ENCODE measurements at places on chromosomes 12 and 14. TPM values are rescaled to one million over a fixed set of nuclear protein-coding genes. Genes with fewer than 3 reads are reported as not detected.

DNA sequence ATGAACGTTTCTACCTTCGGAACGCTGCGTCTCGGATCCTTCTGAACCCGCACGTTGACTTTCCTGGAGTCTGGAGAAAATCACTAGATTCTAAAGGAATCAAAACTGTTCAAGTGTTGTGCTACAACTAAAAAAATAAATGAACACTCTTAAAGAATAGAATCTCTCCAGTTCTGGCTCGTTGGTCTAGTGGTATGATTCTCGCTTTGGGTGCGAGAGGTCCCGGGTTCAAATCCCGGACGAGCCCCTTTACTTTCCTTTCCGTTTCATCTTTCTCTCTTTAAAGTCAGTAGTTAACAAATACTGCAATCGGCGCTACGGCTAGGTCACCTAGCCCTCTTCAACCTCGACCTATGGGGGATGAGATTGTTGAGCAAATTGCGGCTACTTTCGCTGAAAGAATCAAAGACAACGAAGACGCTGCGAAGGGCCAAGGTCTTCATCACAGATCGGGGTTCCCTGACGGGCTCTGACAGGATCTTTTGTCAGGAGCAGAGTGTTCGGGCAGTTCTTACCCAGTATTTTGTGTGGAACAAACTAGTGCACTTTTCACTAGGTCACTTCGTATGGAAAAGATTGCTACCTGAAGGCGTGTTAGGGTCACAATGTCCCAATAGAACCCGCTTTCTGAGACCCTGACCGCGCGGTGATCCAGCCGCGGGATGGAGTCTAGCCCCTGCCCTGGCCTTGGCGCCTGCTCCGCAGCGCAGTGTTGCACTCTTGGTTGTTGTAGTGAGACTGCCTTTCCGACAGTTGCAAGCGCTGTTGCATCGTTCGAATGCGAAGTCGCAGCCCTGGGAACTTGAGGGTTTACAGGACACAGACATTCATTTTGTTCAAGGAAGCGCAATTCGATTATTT, 8.4 kb downstream of the OR6S1 start:
- DNase-seq, result peak; percentile 43

DNA sequence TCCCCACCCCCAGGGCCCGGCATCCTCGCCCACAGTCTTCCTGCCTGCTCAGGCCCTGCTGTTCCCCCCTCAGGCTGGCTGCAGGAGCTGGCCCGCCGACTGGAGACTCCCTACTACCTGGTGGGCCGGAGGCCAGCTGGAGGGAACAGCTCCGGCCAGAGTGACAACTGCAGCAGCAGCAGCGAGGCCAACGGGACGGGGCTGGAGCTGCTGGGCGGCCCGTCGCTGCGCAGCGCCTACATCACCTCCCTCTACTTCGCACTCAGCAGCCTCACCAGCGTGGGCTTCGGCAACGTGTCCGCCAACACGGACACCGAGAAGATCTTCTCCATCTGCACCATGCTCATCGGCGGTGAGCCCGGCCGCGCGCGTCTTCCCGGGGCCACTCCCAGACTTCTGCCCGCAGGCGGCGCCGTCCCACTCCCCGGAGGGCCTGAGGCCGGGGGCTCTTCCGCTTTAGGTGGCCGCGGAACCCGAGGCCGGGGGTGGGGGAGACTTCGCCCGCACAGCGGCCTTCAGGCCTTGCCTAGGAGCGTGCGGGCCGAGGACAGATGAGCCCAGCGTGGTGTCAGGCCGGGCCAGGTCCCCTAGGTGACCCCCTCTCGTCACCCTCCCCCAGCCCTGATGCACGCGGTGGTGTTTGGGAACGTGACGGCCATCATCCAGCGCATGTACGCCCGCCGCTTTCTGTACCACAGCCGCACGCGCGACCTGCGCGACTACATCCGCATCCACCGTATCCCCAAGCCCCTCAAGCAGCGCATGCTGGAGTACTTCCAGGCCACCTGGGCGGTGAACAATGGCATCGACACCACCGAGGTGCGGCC, 10.2 kb downstream of the KCNH3 start:
- peak; percentile 83 for DNase-seq

- DNase-seq, result no peak
Observed at GRCh38 chr12:45907955-45908354, 82.4 kb downstream of the SCAF11 start.

Gene FGF23
- not detected for total RNA-seq

- DNase-seq, result no peak
Observed at GRCh38 chr12:65477721-65478120, 199.2 kb downstream of the MSRB3 start.

Gene NINJ2
- total RNA-seq, result 3.6 TPM

Gene OR4E1
- total RNA-seq, result not detected

Gene FAM181A
- not detected for total RNA-seq

GRCh38 chr12:112676507-112676906, 115.0 kb upstream of the RPH3A start:
- DNase-seq, result no peak

GRCh38 chr12:105100207-105100985, 7.1 kb upstream of the WASHC4 start:
- no peak for DNase-seq

DNA sequence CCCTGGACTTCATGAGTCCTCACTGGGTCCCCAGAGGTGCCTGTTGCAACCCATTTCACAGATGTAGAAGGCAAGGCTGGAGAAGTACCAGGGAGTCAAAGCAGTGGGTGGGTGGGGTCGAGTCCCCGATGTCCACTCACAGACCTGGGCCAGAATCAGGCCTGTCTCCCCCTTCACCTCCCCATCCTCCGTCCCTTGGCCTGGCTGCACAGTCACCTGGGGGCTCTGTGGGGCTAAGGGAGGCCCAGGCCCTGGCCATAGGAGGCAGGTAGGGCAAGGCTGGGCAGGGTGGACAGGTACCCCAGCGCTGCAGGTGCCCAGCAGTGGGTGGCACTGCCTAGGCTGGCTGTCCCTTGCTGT, 29.5 kb downstream of the RTL1 start:
- no peak for DNase-seq

Gene COX8C
- total RNA-seq, result not detected

- DNase-seq, result peak; percentile 74
Observed at GRCh38 chr14:94485944-94486841, 10.2 kb upstream of the SERPINA9 start.

DNA sequence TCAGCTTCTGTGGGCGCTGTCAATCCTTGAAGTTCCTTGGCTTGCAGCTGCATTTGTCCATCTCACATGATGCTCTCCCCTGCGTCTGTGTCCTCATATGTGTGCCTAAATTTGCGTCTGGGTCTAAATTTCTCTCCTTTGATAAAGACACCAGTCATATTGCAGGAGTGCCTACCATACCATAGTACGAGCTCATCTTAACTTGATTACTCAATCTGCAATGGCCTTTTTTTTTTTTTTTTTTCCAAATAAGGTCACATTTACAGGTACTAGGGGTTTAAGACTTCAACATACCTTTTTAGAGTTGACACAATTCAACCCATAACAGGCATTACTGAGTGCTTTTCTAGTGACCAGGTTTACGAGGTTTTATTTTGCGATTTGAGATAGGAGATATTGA, 233.3 kb upstream of the TBX3 start:
- DNase-seq, result no peak

DNA sequence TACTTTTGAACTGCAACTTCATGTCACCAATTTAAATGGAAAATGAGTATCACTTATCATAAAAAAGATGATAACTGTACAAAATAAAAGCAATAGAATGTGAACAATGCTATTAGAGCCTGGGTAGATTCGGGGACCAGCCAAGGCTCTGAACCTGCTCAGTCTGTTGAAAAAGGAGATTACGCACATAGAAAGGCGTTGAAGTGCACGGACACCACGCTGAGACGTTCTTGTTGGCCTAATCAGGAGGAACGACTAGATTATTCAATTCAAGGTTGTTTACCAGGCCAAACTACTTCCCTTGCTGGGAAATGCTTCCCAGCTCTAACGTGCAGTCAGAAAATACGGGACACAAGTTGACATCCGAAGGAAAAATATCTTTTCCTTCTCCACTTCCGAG, 23.5 kb upstream of the BDKRB1 start:
- DNase-seq, result no peak

DNA sequence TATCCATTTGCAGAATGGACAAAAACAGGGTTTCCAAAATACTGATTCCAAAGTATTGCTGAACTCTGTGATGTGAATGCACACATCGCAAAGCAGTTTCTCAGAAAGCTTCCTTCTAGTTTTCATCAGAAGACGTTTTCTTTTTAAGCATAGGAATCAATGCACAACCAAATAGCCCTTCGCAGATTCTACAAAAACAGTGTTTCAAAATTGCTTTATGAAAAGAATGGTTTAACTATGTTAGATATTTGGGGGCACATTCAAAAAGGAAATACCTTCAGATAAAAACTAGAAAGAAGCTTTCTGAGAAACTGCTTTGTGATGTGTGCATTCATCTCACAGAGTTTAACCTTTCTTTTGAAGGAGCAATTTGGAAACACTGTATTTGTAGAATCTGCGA, 569.7 kb downstream of the ALG10 start:
- no peak for DNase-seq

GRCh38 chr12:108657130-108657745, 23.5 kb upstream of the SELPLG start:
- DNase-seq, result no peak

DNA sequence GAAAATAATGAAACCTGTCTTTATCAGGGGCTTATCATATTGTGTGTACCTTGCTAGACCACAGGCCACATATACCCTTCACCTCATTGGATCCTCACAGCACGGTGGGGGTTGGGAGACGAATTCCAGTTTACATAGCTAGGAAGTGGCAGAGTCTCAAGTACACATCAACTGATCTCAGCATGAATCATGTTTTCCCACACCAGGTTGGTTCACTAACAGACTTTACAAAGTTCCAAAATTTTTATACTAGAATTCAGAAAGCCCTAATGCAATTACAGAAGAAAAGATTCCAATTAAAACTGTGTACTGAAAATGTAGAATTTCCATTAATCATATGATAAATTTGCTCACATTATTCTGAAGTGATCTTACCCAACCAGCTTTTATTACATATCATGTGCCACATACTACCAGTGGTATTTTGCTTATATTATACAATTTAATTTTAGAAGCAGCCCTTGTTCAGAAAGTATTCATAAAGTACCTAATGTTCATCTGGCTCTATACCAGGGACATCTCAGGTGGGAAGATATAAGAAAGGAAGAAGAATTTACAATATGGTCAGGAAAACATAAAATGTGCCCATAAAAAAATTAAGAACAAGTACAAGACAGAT, 196.2 kb downstream of the ITPR2 start:
- DNase-seq, result no peak

- no peak for DNase-seq
Observed at GRCh38 chr12:1931642-1932041, 13.2 kb upstream of the CACNA2D4 start.

DNA sequence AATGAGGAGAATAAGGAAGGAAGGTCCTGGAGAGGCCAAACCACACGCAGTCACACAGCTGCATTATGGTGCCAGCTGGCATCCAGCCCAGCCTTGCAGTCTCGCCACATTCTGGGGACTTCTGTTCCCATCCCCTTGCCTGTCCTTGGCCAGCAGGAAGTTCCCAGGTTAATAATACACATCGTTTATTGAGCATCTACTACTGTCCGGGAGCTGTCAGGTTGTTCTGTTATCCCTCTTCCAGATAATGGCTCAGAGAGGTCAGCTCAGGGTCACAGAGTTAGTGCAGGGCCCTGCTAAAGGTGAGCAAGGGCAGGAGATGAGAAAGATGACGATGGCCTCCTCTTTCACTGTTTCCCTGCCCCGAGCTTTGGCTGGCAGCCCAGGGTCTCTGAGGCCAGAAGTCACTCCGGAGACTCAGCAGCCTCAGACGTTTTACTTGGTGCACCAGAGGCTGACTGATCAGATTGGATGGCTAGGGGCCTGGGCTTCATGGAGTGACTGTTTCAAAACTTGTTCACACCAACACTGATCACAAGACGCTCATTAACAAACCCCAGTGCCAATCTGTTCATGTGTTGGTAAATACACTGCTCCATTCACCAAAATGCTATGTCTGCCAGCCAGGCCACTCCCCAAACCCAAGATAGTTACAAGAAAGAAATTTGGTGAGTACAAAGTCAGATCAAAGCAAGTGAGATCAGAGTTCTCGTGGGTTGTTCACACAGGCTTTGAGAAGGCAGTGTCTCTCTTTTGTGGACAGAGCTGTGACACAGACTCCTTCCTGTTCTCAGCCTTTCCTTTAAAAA, 79.2 kb downstream of the B4GALNT3 start:
- DNase-seq, result peak; percentile 91

All from right cardiac atrium (tissue), 5 donors.